Breast epithelium (tissue), 4 donors: ENCODE measurements at places on chromosomes 2 and 18.

GRCh38 chr18:48186131-48186766, 222.9 kb downstream of the ZBTB7C start:
- no peaks in the 10 kb centered on the region for H3K4me1 ChIP-seq
- no peaks in the 10 kb centered on the region for H3K36me3 ChIP-seq
- peak overlapping the region; percentile 38 for H3K27ac ChIP-seq

DNA sequence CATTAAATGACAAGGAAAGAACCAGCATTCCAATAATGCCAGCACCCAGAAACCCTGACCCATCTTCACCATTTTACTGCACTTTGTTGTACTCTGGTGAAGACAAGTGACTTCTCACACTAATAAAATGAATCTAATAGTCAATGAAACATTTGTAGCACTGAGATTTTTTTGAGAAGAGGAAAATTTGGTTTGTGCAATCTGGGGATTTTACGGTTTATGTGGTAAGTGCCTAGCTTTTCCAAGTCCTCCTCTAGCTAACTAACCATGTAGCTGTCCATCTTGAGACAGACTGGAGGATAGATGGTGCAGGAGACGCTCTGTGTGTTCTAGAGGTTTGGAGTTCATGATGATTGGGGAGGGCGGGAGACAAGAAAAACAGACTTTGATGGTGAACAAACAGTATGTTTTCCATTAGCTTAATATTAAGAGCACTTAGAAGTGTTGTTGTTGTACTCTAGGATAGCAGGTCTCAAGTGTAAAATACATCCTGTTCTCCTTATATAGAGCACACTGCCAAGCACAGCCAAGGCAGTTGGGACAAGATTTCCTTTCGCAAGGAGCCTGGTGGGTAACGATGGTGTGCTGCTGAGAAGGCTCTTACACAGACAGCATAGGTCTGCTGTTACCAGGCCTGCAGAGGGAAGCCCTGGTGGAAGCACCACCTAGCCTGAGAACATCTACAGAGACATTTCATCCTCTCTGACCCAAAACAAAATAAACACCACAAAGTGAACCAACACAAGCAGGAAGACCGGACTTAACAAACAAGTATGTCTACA, 83.7 kb downstream of the BCL11A start:
- H3K36me3 ChIP-seq = no peaks in the 10 kb centered on the region
- H3K27me3 ChIP-seq = no peaks in the 10 kb centered on the region
- H3K4me1 ChIP-seq = no peaks in the 10 kb centered on the region
- no peak overlapping the region for H3K27ac ChIP-seq
- no peak for DNase-seq

DNA sequence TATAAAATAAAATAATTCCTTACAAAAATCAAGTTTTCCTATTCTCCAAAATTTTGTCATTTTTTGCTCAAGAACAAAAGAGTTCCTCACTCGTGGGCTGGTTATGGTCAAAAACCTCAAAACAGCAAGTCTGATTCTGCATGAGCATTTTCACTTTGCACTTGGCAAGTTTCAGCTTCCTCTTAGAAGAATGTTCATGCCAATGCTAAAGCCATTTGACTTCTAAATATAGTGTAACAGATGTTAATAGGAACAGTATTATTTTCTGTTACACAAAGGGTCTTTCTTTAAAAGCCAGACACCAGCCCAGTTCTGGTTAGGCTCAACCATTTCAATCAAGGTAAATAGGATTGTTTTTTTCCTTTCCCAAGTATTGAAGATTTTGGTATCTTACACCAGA, 261.3 kb upstream of the CCDC68 start:
- H3K4me3 ChIP-seq = no peak overlapping the region
- no peaks in the 10 kb centered on the region for H3K36me3 ChIP-seq
- DNase-seq = no peak
- H3K4me1 ChIP-seq = no peaks in the 10 kb centered on the region
- no peak overlapping the region for H3K27ac ChIP-seq

DNA sequence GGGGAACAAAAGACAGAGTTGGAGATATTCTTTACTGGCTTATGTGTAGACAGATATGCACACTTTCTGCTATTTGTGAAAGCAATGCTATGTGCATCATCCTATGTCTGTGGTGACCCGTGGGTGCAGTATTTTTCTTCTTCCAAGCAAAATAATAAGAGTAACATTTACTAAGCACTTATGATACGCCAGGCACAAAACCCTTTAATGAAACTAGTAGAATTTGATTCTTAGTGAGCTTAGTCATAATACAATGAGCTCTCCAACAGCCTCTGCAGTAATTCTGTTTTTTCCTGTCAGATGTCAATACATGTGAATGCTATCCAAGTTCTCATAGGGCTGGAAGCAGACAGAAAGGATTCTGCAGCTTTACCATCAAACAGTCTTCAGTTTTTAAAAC, 130.6 kb downstream of the RAD51AP2 start:
- H3K36me3 ChIP-seq = no peaks in the 10 kb centered on the region
- no peak overlapping the region for H3K4me3 ChIP-seq
- H3K4me1 ChIP-seq = no peaks in the 10 kb centered on the region
- DNase-seq = no peak
- no peaks in the 10 kb centered on the region for H3K27me3 ChIP-seq

DNA sequence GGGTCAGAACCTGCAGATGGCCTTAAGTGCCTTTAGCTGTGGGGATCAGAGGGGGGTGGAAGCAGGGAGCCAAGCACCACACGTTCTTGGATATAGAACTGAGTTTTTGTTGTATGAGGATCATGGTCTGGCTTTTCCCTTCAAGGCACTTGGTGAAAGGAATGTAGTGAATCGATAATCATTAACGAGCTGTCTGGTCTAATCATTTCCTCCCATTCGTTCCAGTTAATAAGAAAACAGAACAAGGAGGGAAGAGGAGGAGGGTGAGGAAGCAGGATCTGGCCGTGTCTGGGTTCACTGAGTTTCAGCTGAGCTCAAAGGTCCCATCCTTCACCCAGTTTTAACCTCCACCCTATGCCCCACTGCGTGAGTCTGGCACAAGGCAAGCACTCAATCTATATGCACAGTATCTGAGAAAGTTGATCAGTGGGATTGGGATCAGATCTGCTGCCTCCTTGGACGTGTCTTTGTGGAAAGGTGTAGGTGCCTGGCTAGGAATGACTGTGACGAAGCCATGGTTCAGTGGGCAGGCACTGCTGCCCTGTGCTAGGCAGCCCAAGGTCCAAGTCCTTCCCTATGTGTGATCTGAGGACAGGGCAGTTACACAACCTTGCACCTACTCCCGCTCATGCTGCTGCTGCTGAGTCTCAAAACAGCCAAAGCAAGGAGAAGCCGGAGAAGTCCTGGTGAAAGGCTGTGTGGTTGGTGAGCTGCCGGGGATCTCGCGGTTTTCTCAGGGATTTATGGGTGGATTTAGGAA, 54.8 kb downstream of the GALNT14 start:
- no peaks in the 10 kb centered on the region for H3K27me3 ChIP-seq
- H3K4me3 ChIP-seq = no peak overlapping the region
- no peaks in the 10 kb centered on the region for H3K36me3 ChIP-seq
- no peak for DNase-seq
- no peak overlapping the region for H3K27ac ChIP-seq

DNA sequence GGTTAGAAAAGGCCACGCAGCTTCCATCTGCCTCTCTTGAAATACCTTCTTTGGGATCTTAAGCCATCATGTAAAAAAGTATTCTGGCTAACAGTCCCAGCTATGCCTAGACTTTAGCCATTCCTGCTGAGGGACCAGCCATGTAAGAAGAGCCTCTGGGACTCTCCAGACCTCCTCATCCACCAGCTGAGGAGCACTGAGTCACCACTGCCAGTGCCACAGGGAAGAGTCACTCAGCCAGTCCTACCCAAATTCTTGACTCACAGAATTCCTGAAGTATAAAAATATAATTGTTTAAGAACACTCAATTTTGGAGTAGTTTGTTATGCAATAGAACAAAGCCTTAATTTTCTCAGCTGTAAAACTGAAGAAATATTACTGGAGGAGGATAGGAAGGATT, 436.7 kb downstream of the ZEB2 start:
- no peak for DNase-seq
- no peak overlapping the region for H3K27ac ChIP-seq
- no peak overlapping the region for H3K4me3 ChIP-seq
- no peaks in the 10 kb centered on the region for H3K4me1 ChIP-seq
- no peaks in the 10 kb centered on the region for H3K36me3 ChIP-seq

DNA sequence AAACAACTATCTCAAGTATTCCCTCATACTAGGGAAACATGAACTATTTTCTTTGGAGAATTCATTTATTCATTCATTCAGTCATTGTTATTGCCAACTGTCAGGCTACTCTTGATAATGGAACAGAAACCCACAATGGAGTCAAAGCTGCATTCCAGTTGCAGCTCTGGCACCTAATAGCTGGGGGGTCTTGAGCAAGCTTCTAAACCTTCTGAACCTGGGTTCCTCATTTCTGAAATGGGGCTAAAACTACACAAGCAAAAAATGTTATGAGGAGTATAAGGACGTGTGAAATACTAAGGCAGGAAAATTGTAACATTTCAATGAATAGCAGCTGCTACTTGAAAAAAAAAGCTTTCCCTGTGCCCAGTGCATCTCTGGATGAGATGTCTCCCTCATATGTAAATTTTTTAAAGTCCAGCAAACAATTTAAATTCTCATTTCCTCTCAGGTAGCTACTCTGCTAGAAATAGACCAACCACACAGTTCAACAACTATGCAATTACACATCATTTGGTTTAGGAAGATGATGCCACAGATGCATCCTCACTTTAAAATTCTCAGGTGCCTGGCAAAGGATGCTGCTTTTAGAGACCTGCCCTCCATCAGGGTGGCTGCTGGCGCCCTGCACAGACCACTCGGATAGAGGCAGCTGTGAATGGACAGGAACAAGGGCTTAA, 38.5 kb downstream of the SPRED2 start:
- H3K27ac ChIP-seq = no peak overlapping the region
- no peak overlapping the region for H3K4me3 ChIP-seq
- H3K27me3 ChIP-seq = no peaks in the 10 kb centered on the region
- DNase-seq = no peak

DNA sequence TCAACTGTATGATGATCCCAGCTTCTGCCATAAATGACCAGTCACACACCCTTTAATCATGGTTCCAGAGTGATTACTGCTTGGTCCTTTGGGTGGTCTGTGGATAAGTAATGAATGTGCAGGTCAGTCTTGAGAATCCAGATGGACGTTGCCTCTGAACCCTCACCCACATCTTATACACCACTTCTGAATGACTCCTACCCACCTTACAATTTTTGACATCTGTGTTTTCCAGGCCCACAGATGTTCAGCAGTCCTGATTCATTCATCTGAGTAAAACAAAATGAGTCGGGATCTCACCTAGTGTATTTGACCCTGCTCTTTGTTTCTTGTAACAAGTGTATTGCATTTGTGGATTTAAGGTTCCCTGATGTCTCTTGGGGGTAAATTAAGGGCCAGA, 194.1 kb upstream of the CCDC68 start:
- H3K4me1 ChIP-seq = no peaks in the 10 kb centered on the region
- no peak overlapping the region for H3K4me3 ChIP-seq

DNA sequence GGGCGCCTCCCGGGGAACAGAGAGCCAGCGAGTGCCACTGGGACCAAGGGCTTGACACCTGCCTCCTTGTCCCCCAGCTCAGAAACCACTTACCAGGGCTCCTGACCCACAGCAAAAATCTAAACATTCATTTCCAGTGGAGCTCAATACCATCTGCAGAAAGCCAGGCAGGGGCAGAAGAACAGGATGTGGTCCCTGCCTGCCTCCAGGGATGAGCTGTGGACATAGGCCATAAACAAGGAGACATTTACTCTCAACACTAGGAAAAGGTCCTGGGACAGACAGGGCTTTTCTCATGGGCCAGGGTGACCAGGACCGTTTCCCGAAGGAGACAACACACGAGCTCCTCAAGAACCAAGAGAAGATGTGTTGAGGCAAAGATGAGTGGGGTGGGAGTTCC, 203.0 kb downstream of the CTIF start:
- H3K27ac ChIP-seq = peak overlapping the region; percentile 4
- H3K4me3 ChIP-seq = no peak overlapping the region
- no peak for DNase-seq
- no peaks in the 10 kb centered on the region for H3K36me3 ChIP-seq
- H3K4me1 ChIP-seq = no peaks in the 10 kb centered on the region

- no peak overlapping the region for H3K27ac ChIP-seq
- H3K4me3 ChIP-seq = no peak overlapping the region
- H3K4me1 ChIP-seq = peaks cover 10% of the 10 kb centered on the region
- no peaks in the 10 kb centered on the region for H3K27me3 ChIP-seq
- no peaks in the 10 kb centered on the region for H3K36me3 ChIP-seq
These were observed 114.3 kb downstream of the MGAT5 start for GRCh38 chr2:134368009-134368817.

- H3K4me3 ChIP-seq = peak overlapping the region; percentile 78
- peaks cover 13% of the 10 kb centered on the region for H3K4me1 ChIP-seq
These were observed 587 bp upstream of the TANK start for GRCh38 chr2:161159456-161160225.

DNA sequence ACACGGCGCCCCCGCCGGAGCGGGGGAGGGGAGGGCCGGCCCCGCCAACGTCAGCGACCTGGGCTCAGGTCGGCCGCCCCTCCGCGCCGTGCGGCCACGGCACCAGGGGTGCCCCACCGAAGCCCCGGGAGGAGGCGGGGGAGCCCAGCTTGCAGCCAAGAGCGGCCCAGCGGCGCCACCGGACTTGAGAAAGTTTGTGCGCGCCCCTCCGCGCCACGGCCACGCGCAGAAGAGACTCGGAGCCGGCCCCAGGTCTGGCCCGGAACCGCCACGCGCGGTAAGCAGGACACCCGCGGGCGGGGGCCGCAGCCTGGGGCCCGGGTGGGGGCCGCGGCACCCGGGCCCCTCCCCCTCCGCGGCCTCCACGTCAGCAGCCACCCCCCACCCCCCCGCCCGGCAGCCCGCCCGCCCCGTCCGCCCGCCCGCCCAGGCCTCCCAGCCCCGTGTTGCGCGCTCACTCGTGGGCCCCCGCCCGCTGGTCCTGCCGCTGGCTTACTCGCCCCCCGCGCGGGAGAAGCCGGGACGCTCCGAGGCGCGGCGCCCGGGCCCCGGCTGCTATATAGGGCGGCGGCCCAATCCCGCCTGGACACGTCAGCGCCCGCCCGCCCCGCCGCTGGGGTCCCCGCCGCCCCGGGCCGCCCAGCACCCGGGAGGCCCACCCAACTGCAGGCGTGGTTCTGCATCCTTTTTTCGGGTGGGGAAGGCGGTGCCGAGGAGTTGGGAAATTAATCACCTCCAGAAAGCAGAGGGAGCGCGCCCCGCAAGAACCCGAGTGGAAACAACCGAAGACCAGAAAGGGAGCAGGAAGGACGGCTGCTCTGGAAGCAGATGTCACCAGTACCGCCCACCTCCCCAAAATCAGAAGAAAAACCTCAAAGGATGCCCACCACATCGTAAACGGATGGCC, 42.9 kb downstream of the HDLBP start:
- no peaks in the 10 kb centered on the region for H3K27me3 ChIP-seq
- H3K4me3 ChIP-seq = peak overlapping the region; percentile 96
- H3K27ac ChIP-seq = peak overlapping the region; percentile 95
- H3K36me3 ChIP-seq = no peaks in the 10 kb centered on the region
- peak; percentile 54 for DNase-seq

GRCh38 chr2:127146071-127146725, 39.2 kb upstream of the BIN1 start:
- no peak overlapping the region for H3K4me3 ChIP-seq
- no peaks in the 10 kb centered on the region for H3K36me3 ChIP-seq
- no peak overlapping the region for H3K27ac ChIP-seq
- no peak for DNase-seq
- H3K27me3 ChIP-seq = no peaks in the 10 kb centered on the region
- no peaks in the 10 kb centered on the region for H3K4me1 ChIP-seq
